ENCODE measurements at places on chromosomes 2 and 18. TPM values are rescaled to one million over a fixed set of nuclear protein-coding genes. Genes with fewer than 3 reads are reported as not detected.

SLC9A4 gene
- 0.11 TPM for total RNA-seq

LRRTM4 gene
- 0.15 TPM for total RNA-seq

NGEF gene
- total RNA-seq: 0.69 TPM

DYNAP gene
- not detected for total RNA-seq

IHH gene
- 0.15 TPM for total RNA-seq

GALM gene
- 6.6 TPM for total RNA-seq

ASB18 gene
- not detected for total RNA-seq

CFAP65 gene
- total RNA-seq: 0.83 TPM

SMIM21 gene
- total RNA-seq: not detected

TMEM178A gene
- 0.21 TPM for total RNA-seq

CRYGC gene
- not detected for total RNA-seq

ASXL3 gene
- 0.11 TPM for total RNA-seq

TAF1B gene
- 52.8 TPM for total RNA-seq

NPHP1 gene
- total RNA-seq: 4.5 TPM

STAT4 gene
- total RNA-seq: 0.33 TPM

FBXO41 gene
- 11.5 TPM for total RNA-seq

DNA sequence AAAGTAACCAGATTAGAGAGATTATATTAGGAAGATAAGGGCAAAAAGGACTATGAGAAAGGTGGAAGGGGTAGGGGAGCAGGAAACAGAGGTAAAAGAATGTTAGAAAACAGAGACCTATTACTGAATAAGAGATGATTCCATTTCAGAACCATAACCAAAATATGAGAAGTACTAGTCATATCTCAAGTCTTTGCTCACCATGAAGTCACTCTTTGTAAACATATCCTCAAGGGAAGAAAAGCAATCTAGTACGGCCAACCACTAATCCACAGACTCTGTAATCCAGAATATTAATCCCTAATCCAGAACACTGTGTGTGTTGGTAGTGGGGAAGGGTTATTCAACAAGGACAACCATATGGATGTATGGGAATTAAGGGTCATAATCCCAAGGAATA is 92.0 kb downstream of the CDCA7 start:
- DNase-seq: no peak

DNA sequence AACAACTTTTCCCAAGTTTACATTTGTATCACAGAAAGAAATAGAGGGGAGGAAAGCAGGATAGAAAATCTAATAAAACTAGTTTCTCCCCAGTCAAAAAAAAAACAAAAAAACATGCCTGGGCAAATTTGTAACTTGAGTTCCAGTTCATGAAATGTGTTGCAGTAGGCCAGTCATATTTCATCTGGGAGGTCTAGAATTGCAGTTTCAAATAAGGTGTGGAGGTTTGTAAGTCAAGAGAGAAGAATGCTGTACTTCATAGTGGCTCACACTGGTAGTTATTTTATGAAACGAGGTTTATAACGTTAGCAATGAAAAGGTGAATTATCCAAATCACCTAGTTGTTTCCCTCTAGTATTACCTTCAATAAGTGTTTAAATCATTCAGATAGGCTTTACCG is 1313.9 kb upstream of the SLC39A10 start:
- no peak for DNase-seq

DNA sequence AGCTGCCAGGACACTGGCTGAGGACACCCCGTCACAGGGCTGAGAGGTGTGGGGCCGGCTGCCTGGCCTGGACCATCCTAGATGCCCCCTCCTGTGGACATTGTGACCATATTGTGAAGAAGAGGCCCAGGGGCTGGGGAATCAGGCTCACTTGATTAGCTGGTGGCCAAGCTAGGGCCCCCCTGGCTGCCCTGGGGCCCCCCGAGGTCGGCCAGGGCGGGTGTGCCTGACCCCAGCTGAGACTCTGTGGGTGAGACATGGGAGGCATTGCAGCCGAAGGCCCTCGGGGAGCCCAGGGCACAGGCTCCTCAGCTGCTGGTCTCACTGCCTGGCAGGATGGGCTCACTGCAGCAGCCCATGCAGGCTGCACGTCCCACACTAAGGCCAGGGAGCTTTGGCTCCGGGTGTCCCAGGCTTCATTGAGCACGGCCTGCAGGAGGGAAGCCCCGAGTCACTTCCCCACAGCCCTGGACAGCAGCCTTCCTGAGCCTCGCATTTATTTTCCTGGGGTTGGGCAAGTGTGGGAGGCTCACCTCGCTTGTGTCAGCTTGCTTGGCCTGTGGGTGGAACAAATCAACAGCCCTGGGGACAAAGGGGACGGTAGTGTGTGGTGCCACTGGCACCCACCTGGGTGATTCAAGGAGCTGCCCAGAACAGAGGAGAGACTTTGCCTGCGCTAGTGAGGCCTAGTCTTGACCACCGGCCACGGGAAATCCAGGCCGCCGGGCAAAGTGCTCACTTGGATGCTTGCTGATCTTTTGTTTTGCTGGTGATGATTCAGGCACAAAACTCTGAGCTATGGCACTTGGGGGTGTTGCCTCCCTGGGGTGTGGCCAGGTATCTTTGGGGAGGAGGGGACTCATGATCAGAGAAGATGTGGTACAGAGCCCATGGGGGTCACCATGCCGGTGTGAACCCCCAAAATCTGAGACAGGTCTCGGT is 1.3 kb downstream of the GAL3ST2 start:
- no peak for DNase-seq

DNA sequence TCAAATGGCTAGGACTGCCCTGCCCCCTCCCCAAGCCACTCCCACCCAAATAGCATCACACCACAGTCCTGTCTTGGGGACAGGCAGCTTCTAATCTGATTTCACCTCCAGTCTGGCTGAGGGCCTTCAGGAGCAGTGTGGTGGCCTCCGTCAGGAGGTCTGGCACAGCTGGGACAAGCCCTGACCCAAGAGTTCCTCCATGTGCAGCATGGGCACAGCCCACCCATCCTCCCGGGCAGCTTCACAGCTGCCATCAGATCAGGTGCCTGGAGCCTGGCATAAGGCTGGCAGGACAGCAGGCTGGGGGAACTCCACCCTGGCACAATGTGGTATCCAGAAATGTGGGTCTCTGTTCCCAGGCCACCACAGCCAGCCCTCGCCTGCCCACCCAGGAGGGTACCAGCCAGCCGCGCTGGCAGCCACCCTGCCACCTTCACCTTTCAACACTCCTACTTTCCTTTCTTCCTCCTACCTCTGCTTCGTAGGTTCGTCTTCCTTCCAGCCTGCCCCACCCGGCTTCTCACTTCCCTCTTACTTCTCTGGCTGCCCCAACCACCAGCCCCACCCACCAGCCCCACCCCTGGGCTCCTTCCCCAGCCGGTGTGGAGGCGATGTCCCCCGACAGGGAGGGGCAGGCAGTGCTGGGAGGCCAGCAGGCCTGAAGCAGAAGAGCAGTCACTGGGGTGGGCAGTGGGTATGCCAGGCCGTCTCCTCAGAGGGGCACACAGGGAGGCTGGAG is at the start of gene CAPG:
TSS of gene CAPG (minus strand) at position 522 of the 739 bp plus-strand sequence. CDS start 8,221 bp downstream, outside the sequence.
- DNase-seq: no peak

DNA sequence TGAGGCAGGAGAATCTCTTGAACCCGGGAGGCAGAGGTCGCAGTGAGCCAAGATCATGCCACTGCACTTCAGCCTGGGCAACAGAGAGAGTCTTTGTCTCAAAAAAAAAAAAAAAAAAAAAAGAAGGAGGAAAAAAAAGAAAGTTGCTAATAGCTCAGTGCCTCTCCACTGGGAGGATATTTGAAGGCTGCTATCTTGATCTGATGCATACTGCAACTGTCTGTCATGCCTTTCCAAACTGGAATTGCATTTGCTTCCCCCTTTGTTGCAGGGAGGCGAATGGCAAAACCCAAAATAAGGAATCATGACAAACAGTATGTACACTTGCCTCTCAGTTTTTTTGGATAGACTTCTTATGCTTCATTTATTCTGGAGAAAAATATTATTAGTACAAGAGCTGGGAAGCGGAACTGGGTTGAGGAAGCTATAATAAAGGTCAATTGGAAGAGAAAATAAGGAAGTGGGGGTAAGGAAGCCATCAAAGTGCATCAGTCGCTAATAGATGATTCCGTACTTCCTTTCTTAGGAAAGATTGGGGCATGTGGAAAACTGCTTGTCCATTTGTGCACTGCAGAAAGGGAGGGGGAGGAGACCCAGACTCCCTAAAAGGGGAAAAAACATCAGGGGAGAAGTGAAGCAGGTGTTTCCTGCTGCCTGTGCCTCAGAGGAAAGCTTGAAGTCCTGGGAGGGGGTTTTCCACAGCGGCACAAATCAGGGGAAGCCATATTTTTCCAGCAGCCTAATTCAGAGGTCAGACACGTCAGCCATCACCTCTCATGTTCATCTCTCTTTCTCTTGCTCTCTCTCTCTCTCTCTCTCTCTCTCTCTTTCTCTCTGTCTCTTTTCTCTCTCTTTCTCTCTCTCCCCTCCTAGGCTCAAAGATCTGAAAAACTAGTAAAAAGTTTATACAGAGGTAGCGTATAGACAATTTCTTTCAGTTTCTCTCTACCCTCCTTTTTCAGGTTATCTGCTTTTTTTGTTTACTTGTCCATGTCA is 301.4 kb upstream of the TNP1 start:
- DNase-seq: no peak

GRCh38 chr2:20451761-20452499 is 5.1 kb downstream of the RHOB start:
- DNase-seq: no peak

DNA sequence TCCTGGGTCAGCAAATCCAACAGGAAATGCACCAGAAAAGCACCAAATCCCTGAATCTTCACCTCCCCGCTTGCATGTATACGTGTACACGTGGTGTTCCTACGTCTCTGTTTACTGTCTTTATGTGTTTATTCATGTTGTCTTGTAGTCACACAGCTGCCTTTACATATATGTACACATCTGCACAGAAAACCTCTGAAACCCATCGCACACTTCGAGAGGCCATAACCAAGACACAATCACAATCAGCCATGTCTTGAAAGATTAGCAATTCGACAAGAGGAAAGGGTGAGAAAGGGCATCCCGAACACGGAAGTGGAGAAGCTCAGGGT is 98.1 kb downstream of the PLB1 start:
- no peak for DNase-seq

- DNase-seq: no peak
Measured at GRCh38 chr2:97848306-97848705, 134.9 kb downstream of the ZAP70 start.

- DNase-seq: peak; percentile 24
Measured at GRCh38 chr2:224268441-224268840, 133.5 kb downstream of the FAM124B start.

DNA sequence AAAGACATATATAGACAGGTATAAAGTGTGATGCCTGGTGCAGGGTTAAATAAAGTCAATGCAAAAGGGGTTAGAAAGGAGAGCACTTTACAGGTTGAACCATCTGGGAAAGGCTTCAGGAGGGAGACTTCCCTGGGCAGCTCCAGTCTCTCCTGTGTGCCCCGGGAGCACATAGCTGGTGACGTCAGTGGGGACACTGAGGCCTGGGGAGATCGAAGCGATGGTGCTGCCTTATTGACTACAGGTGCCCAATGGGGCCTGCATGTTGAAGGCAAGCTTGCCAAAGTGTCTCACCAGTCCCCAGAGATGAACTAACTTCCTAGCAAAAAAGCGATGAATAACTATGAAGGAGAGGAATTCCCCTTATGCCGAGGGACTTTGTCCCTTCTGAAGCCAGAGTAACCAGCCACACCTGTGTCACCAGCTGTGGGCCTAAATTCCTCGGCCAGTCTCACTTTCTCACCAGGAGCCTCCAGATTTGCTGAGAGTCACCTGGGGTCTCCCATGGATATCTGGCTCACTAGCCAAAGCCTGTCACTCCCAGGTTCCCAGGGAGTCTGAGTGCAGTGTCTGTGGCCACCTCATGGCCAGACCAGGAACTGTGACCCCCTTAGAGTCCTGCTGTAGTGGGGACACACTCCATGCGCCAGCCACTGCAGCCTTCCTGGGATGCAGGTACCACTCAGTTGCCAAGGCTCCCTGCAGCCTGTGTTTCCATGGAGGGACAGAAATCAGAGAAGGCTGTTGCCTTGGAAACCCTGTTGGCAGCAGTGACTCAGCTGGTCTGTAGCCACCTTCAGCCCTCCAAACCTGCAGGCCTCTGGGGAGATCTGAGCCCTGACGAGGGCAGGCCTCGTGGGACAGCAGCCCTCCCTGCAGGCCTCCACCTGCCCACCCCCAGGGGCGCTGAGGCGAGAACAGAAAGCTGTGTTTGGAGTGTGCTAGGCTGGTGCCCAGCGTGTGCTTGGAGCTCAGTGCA is 128.7 kb downstream of the CTIF start:
- DNase-seq: no peak

- DNase-seq: no peak
Measured at GRCh38 chr2:191045141-191045540, 31.2 kb upstream of the STAT1 start.

DNA sequence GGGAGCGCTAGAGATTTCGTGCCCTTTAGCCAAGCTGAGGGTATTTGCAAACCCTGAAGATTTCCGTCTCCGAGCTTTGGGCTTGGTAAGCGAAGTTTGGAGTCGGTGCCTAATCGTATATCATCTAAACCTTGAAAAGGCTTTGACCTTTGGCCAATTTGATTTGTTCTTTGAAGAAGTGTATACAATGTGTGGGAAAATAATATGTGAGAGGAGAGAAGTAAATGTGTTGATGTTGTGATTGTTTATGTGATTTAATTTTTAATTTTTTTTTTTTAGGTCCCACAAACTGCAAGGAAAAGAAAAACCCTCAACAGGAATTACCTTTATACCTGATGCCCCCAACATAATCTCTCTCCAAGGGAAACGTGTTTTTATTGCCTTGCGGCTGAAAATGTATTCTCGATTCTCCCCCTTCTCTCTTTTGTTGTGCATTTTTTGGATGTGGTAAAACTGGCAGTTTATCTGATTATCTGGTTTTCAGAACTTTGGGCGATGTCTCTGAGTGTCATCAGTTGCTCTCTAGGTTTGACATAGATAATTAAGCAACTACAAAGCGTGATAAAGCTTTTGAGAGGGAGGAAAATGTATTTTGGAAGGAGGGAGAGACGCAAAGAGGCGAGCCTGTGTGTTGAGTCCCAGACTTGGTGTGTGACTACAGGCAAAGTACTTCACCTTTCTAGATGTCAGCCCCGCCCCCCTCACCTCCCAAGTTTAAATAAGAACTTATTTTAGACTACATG is 912 bp upstream of the FBXO11 start:
- DNase-seq: no peak

DNA sequence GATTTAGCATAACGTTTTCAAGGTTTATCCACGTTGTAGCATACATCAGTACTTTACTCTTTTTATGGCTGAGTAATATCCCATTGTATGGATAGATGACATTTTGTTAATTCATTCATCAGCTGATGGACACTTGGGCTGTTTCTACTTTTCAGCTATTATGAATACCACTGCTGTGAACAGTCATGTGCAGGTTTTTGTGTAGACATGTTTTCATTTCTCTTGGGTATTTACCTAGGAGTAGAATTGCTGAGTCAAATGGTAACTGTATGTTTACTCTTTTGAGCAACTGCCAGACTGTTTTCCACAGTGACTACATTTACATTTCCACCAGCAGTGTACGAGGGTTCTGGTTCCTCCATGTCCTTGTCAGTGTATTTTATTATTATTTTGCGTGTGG is 33.9 kb downstream of the COX7A2L start:
- DNase-seq: no peak
